ENCODE measurements at places on chromosomes 11 and 22.

- no peak for DNase-seq
Observed at GRCh38 chr11:102289592-102289991, 27.7 kb upstream of the BIRC3 start.

DNA sequence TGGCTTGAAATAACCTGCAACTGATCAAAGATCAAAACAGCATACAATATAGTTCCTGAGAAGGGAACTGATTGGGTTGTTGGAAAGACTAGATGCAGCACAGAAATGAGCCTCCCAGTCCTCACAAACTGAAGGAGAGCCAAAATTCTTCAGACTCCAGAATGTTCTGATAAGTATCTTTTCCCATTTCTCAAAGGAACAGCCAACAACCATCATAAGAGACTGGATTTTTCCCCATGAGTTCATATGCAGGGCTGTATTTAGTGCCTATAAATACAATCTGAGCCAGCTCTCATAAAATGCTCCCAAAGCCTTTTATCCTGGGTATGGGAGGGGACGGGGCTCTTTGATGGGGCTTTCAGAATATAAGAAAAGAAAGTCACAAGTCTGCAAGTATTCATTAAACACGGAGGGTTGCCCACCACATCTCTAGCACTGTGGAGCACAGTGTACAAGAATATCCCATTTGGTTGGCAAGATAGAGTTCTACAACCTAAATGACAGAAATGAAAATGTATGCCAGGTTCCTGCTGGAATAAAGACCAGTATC is 50.7 kb upstream of the LYVE1 start:
- no peak for DNase-seq

- no peak for DNase-seq
Observed at GRCh38 chr11:119520400-119520799, 97.4 kb upstream of the THY1 start.

- no peak for DNase-seq
Observed at GRCh38 chr22:39255449-39256185, 10.8 kb upstream of the PDGFB start.

- no peak for DNase-seq
Observed at GRCh38 chr11:14764579-14765527, 121.2 kb downstream of the PDE3B start.

DNA sequence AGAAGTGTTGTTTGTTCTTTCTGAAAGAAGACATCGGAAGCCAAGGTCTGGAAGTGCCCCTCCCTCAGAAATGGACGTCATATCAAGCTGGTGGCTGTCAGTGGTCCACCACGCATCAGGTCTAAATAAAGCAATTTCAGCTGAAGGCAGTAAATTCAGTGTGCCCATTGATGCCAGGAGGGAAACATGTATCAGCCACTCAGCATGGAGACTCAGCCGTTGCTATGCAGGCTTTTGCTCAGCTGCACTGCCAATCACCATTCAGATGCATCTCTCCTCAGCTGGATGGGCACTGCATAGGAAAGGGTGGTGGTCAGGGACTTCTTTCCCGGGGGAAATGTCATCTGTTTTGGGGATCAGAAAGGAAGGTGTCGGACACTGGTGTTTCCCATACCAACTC is 878.2 kb downstream of the NTM start:
- no peak for DNase-seq

- DNase-seq = peak; percentile 91
Observed at GRCh38 chr11:113553235-113553634, 78.0 kb upstream of the DRD2 start.

DNA sequence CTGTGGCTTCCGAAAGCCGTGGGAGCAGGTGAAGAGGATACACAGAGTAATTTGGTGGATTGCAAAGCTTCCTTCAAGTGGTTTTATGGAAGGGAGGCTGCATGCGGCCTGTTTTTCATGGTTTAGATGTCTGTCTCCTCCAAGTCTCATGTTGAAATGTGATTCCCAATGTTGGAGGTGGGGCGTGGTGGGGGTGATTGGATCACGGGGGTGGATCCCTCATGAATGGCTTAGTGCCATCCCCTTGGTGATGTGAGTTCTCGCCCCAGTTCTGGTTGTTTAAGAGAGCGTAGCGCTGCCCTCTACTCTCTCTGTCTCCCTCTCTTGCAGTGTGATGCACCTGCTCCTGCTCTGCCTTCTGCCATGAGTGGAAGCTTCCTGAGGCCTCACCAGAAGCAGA is 247.8 kb upstream of the B3GAT1 start:
- no peak for DNase-seq

DNA sequence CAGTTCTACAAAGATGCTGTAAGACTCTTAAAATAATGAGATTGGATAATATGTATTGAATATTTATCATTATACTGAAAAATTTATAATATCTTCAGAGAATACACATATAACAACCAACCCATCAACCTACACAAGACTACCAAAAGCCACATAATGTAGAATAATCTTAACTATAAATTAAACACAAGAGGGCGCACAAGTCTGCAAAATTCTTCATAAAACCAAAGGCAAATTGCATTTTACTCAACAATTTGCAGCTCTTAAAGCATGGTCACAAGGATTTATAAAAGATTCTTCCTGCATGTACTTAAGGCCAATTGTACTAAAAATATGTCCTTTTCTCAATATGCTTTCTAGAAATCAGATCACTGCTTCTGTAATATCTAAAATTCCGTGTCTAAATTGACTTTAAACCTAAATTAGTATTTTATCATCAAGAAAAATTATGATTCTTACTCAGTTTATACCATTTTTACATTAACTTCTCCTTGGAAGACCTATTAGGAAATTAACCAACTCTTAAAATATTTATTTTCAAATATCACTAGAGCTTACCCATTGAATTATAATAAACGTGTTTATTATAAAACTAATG is 79.0 kb downstream of the TTC28 start:
- no peak for DNase-seq

DNA sequence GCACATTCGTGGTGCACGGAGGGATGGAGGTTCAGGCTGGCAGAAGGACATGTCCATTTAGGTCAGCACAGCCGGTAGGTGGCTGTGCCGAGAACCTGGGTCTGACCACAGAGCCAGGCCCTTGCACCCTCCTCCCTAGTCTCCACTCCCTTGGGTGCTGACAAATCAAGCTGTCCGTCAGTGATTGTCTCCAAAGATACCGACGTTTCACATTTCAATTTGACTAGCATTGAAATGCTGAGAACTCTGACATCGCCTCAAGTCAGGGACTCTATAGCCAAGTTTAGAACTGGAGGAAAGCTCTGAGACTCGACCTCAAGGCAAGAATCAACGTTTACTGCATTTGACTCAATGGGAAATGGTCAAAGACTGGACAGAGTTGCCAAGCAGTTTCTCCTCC is 1321.1 kb downstream of the TBC1D22A start:
- no peak for DNase-seq

DNA sequence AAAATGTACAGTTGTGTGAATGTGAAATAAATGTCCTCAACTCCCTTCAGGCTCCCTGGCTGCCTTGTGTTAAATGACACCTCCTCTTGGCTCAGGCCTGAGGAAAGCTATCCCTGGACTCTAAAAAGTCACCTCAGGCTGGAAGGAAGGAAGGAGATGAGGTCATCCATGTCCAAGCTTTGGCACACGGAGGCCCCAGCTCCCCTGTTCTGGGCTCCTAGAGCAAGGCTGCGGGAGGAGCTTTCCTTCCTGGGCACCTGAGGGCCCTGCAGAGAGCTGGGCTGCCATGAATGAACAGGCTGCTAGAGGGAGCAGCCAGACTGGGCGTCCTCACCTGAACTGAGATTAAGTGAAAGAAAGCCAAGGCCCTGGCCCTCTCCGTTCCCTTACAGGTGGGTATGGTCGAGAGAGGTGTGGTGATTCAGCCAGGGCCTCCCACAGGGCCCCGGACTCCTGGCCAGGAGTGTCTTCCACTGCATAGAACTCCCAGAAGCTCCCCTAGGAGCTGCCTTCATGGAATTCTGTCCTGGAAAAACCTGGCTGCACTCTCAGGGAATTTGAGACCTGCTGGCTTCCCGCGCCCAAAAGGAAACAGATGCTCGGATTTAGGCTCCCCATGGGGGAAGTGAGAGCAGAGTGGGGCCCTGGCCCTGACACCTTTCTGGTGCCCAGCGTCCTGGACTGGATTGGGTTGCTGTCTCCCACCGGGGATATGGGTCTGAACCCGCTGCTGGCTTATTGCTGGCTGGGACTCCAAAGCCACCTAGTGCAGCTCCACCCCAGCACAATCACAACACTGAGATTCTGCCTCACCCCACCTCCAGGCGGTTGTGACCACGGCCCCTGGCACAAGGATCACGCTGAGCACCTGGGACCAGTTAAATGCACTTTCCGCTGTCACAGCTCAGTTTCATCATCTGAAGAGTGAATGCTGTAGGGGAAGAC is 22.2 kb downstream of the MYBPC3 start:
- DNase-seq = peak; percentile 4

DNA sequence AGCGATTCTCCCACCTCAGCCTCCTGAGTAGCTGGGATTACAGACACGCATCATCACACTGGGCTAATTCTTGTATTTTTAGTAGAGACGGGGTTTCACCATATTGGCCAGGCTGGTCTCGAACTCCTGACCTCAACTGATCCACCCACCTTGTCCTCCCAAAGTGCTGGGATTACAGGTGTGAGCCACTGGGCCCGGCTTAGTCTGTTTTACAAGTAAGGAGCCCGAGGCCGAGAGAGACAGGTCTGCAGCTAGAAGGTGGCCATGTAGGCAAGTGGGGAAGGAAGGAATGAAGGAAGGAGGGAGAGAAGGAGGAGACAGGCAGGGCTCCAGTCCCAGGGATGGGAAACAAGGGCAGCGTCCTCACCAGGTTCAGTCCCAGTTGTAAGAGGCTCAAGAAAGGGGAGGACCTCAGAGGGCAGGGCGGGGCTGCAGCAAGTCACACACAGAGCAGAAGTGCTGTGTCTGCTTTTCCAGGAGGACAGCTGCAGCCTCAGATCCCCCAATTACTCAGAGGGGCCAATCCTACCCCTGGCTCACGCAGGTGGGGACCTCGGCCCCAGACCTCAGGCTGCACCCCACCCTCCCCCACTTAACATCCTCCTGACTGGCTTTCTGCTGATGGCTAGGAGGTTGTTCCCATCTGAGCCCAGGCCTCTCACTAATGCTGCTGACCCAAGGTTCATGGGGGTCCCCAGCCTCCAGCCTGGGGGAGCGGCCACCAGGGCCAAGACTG is 53.8 kb upstream of the PRR5 start:
- no peak for DNase-seq

- no peak for DNase-seq
Observed at GRCh38 chr11:103112364-103112763, 3.1 kb downstream of the DYNC2H1 start.

DNA sequence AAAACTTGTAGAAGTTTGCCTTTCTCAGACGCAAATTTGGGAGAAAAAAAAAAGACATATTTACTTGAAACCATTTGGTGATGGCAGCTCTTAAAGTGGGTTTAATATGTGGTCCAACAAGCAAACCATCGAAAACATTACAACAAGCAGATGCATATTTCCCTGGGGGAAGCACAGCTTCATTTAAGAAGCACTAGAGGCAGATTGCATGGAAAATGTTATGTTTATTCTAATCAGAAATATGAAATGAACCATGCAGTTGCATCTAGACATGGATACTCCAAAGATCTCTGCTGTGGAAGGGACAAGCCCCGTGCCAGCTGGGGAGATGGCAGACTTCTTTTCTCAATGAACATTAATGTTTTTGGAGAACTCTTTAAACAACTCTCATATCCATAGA is 57.4 kb upstream of the PARVA start:
- no peak for DNase-seq

DNA sequence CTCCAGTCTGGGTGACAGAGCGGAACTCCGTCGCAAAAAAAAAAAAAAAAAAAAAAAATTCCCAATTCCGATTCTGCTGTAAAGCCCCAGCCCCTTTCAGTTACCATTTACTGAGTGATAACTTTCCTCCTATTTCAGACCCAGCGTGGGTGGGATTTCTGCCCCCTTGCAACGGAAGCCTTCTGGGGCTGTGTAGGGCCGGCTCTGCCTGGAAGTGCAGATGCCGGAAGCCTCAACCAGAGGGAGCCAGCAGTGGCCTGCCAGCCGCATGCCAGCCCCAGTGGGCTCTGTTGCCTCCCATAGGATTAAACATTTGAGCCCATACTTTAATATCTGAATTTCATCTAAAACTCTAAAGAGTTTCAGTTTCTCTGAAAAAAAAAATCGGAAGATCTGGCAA is 60.0 kb upstream of the NUP50 start:
- no peak for DNase-seq

DNA sequence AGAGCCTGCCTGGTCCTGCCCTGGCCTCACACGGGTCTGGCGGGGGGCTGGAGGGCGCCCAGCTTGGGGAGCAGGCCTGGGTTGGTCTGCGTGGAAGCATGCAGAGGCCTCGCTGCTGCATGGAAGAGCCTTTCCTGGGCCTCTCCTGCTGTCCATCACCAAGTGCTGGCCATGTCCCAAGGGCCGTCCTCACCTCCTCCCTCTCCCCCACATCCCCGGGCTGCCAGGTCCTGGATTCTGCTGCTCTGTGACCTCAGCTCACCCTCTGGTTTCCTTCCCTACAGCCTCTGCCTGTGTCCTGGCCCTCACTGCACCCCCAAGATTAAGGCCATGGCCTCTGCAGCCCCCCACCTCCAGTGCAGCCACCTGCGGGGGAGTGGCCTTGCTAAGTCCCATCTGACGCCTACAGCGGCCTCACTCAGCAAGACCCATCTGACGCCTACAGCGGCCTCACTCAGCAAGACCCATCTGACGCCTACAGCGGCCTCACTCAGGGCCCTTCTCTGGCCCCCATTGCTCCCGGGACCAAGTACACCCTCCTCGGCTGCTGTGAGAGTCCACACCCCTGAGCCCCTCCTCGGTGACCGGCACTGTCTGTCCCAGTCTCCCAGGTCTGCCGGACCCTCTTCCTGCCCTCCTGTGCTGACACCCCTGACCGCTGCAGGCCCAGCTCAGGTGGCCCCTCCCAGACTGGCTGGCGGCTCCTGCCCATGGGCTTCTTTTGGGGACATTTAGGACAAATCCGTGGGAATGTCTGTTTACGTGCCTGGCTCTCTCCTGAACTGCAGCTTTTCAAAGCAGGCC is 119.5 kb upstream of the B3GAT1 start:
- no peak for DNase-seq

DNA sequence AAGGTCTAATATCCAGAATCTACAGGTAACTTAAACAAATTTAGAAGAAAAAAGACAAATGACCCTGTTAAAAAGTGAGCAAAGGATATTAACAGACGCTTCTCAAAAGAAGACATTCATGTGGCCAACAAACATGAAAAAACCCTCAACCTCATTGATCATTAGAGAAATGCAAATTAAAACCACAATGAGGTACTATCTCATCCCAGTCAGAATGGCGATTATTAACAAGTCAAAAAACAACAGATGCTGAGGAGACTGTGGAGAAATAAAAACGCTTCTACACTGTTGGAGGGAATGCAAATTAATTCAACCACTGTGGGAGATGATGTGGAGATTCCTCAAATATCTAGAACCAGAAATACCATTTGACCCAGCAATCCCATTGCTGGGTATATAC is 67.2 kb downstream of the SLC17A6 start:
- no peak for DNase-seq

DNA sequence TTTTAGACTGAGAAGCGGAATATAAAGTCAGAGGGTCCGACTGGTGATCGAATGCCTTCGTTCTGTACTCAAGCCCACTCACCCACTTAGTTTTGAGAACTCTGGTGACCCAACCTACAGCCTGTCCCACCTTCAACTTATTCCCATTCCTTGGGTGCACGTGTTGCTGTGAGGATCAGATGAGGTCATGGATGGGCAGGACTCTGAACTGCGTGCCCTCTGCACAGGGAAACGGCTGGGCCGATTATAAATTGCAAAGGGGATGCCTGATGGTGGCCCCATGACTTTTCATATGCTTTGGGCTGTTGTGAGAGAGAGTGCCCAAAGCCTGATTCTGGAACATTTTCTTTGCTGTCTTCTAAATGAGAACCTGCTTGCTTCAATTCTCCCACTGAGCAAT is 16.0 kb upstream of the EHF start:
- DNase-seq = no peak

All from skeletal muscle cell (primary cell).